Panc1 (cell line): ENCODE measurements at places on chromosomes 5 and 9. TPM values are rescaled to one million over a fixed set of nuclear protein-coding genes. Genes with fewer than 3 reads are reported as not detected.

MRPL50 gene
- total RNA-seq, result 7.2 TPM

DNA sequence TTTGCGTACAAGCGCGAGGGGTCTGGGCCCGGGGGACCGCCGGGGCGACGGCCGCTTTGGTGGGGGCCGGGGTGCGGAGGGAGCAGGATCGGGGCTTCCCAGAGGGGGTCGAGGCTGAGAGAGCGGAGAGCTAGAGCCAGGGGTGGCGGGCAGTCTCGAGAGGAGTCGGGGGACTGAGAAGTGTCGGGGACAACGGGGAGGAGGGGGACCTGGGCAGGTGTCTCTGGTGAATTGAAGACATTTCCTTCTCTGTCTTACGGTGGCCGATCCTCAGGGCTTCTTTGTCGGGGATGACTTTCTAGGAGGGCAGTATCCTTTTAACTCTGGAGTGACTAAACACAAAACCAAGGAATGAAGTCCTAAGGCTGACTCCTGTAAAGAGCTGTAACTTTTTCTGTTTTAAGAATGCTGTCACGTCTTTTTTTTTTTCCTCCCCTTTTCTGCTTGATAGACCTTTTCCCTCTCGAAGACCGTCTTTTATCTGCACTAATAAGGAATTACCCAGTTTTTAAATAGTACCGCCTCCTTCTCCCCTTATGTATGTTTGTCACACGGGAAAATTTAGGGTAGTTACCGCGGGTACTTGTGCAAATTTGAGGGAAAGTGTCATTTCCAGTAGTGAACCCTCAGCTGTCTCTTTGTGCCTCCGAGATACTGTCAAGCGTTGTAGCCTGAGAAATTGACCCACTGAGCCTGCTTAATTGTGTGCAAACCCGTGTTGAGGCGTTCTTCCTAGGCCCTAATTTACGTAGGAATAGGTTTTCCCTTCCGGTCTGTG, 822 bp downstream of the DENND4C start:
- no peaks in the 10 kb centered on the region for H3K27me3 ChIP-seq
- H3K27ac ChIP-seq, result peak overlapping the region; percentile 48; the same call in 1 of the 2 replicates
- H3K36me3 ChIP-seq, result no peaks in the 10 kb centered on the region
- peaks cover 6% of the 10 kb centered on the region for H3K4me1 ChIP-seq

- H3K36me3 ChIP-seq, result no peaks in the 10 kb centered on the region
- no peak overlapping the region for H3K4me3 ChIP-seq
- no peaks in the 10 kb centered on the region for H3K27me3 ChIP-seq
- no peak overlapping the region for H3K27ac ChIP-seq
- H3K4me1 ChIP-seq, result no peaks in the 10 kb centered on the region
These were observed 93.2 kb downstream of the ZFAND5 start for GRCh38 chr9:72271613-72272478.

PCDHB6 gene
- 1.9 TPM for total RNA-seq

NPDC1 gene
- total RNA-seq, result 43.5 TPM

MSH3 gene
- 18.9 TPM for total RNA-seq

DNA sequence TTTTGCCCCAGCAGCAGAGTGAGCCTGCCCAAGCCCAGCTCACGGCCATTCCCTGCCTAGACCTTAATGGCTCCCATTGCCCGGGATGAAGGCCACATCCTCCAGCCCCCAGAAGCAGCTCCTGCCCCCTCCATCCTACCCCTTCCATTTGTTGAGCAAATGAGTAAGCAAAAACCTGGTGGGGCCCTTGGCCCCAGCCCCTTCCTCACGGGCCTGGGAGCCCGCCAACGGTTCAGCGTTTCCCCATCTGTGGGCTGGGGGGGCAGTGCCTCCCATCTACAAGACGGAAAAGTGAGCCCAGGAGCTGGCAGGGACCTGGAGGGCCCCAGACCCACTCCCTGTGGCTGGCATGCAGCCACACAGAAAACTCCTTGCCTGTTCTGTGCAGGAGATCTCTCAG, 4.4 kb downstream of the CCDC187 start:
- no peak overlapping the region for H3K27ac ChIP-seq
- no peak for DNase-seq
- no peaks in the 10 kb centered on the region for H3K27me3 ChIP-seq
- peaks cover 3% of the 10 kb centered on the region; the same call in 1 of the 2 replicates for H3K4me1 ChIP-seq

DNA sequence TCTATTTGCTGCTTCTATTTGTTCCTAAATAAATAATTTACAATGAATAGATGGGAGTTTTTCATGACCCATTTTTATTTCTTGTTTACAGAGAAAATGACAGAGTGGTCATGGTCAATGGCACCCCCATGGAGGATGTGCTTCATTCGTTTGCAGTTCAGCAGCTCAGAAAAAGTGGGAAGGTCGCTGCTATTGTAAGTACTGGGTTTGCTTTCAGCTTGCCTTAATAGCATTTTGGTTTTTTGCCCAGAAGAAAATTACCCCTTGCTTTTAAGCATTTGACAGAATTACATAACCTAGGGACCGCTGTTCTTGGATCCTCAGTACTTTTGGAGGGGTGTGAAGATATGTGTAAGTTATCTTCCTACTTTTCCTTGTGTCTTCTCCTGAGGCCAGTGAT, 44.1 kb downstream of the TJP2 start:
- DNase-seq, result no peak
- H3K27ac ChIP-seq, result no peak overlapping the region
- no peaks in the 10 kb centered on the region for H3K4me1 ChIP-seq
- H3K4me3 ChIP-seq, result no peak overlapping the region

- DNase-seq, result no peak
- H3K27ac ChIP-seq, result peak overlapping the region; percentile 23; the same call in 1 of the 2 replicates
- no peaks in the 10 kb centered on the region for H3K27me3 ChIP-seq
- no peaks in the 10 kb centered on the region for H3K4me1 ChIP-seq
- H3K4me3 ChIP-seq, result peak overlapping the region; percentile 11
- H3K36me3 ChIP-seq, result no peaks in the 10 kb centered on the region
These were observed 144.6 kb downstream of the SMARCA2 start for GRCh38 chr9:2159521-2160454.

GRCh38 chr9:136686794-136687711, at the start of gene AGPAT2:
Gene AGPAT2, minus strand, starts transcription at chr9:136687457. Its CDS starts 100 bp downstream, at chr9:136687357.
- no peaks in the 10 kb centered on the region for H3K36me3 ChIP-seq
- peaks cover 24% of the 10 kb centered on the region; the same call in 1 of the 2 replicates for H3K4me1 ChIP-seq
- peak within 1 kb of the TSS; percentile 77 for H3K27ac ChIP-seq

CYLC2 gene
- total RNA-seq, result not detected

- H3K4me1 ChIP-seq, result no peaks in the 10 kb centered on the region
- H3K27me3 ChIP-seq, result peaks cover 2% of the 10 kb centered on the region; the same call in 1 of the 2 replicates
- no peak overlapping the region for H3K27ac ChIP-seq
These were observed 269.9 kb downstream of the MAN2A1 start for GRCh38 chr5:109959652-109960051.

DNA sequence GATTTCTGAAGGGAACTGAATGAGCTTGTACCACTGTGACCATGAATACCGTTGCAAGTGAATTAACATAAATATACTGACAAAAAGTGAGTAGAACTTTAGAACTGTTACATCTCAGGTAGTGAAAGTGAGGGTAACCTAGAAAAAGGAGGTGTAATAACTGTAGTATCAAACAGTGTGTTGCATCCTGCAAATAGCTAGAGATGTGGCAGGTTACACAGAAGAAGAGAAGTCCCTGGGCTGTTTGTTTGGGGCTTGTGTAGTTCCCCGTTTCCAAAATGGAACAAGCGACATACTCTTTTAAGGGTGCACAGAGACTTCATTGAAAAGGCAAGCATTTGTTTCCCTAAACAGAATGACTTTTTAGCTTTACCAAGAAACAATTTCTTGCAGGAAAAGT, 214.8 kb downstream of the NR3C1 start:
- 0 out of 2 replicates have a peak, but pooled peaks cover 2% of the 10 kb centered on the region for H3K4me1 ChIP-seq
- H3K4me3 ChIP-seq, result no peak overlapping the region
- no peak overlapping the region for H3K27ac ChIP-seq
- no peaks in the 10 kb centered on the region for H3K36me3 ChIP-seq
- H3K27me3 ChIP-seq, result no peaks in the 10 kb centered on the region

- H3K4me3 ChIP-seq, result no peak overlapping the region
- DNase-seq, result no peak
- H3K27me3 ChIP-seq, result no peaks in the 10 kb centered on the region
- no peaks in the 10 kb centered on the region for H3K4me1 ChIP-seq
- H3K36me3 ChIP-seq, result no peaks in the 10 kb centered on the region
These were observed 296.5 kb upstream of the ITGA1 start for GRCh38 chr5:52491071-52491787.
